ENCODE measurements at places on chromosomes 7 and 10. TPM values are rescaled to one million over a fixed set of nuclear protein-coding genes. Genes with fewer than 3 reads are reported as not detected.

MPP7 gene
- 0.16 TPM for total RNA-seq

CACNB2 gene
- 0.73 TPM for total RNA-seq

CPN1 gene
- total RNA-seq: not detected

CPSF4 gene
- total RNA-seq: 32.3 TPM

FEZF1 gene
- not detected for total RNA-seq

PAOX gene
- 8.3 TPM for total RNA-seq

CNTNAP2 gene
- total RNA-seq: 0.65 TPM

LRRC4 gene
- 0.12 TPM for total RNA-seq

FGFR2 gene
- total RNA-seq: 23.0 TPM

CPEB3 gene
- total RNA-seq: 0.81 TPM

UCMA gene
- not detected for total RNA-seq

TSPAN33 gene
- 0.73 TPM for total RNA-seq
